ENCODE measurements at places on chromosomes 12 and 14.

DNA sequence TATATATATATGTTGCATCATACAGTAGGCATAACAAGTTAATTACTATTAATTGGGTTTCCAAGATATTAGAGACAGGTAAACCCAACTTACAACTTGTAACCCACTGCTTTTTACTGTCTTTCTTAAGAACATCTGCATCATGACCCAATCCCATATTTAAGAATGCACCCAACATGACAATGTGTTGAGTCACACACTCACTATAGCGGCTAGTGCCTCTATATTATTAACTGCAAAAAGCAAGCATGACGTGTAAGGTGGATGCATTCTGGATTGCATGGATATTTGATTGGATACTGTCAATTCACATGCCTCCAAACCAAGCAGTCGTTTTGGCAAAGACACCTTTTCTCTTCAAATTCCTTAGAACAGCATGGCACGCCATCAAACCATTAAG lies 68.2 kb downstream of the KSR2 start:
- DNase-seq: no peak

DNA sequence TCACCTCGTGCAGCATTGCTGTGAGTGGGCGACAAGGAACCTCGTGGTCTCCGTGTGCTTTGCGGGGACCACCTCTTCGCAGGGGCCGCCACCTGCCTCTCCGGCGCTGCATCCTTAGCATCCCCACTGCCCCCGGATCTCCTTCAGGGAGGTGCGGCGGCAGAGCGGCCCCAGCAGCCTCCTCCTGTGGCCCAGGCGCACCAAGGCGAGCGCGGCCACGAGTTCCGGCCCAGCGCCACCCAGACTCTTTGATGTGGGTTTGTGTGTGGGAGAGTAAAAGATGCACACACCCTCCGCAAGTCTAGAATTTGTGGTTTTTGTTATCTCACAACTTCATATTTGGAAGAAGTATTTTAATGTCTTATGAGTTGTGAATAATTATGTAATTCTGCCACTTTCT lies 118.8 kb upstream of the DIO3 start:
- DNase-seq: peak; percentile 29

DNA sequence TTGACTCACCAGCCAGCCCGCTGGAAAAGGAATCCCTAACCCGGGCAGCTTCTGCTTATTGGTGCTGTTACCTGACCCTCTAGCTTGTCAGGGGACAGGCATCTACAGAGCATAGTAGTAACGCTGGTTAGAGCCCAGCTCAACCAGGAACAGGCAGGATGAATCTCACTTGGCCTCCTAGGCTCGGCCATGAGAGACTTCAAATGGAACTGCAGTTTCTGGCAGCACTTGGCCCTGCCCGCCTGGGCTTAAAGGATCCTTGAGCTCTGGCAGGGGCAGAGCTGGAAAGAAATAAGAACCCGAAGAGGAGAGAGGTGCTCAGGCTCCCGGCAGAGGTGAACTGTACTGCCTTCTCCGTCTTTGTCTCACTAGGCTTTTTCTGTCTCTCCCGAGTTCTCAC lies 2.3 kb upstream of the LHX5 start:
- no peak for DNase-seq

DNA sequence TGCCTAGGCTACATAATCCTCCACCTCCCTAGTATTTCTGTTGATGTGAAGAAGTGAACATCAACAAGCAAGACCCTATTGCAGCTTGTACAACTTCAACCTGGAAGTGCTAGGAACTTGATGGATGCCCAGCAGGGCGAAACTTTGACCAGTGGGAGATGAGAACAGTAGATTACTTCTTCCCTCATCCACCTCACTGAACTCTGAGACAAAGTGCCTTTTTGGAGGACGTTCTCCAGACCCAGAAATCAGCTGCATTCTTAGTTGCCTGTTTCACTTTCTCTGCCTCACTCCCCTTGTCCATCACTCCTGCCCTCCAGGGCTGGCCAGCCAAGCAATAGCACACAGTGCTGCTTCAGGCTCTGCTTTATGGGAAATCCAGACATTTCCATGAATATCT lies 683.4 kb downstream of the GALC start:
- DNase-seq: no peak

- DNase-seq: no peak
Observed at GRCh38 chr12:4223273-4223845, 50.2 kb upstream of the CCND2 start.

DNA sequence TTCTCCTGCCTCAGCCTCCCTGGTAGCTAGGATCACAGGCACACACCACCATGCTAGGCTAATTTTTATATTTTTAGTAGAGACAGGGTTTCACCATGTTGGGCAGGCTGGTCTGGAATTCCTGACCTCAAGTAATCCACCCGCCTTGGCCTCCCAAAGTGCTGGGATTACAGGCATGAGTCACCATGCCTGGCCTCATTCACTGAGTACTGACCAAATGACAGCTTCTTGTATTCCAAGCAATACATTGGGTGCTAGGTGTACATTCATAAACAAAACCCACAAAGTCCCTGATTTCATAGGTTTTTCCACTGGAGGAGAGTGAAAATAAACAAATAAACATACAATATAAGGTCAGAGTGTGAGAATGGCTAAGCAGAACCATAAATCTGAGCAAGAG lies 136.3 kb downstream of the HELB start:
- no peak for DNase-seq

GRCh38 chr12:115916910-115917668 lies 360.4 kb downstream of the MED13L start:
- DNase-seq: peak; percentile 31

All from stimulated activated CD8-positive, alpha-beta memory T cell treated with anti-CD3 and anti-CD28 coated beads, Interleukin-15, amount 100 ng/mL, for 4 hours (primary cell).